ENCODE measurements at places on chromosomes 1 and 21.

DNA sequence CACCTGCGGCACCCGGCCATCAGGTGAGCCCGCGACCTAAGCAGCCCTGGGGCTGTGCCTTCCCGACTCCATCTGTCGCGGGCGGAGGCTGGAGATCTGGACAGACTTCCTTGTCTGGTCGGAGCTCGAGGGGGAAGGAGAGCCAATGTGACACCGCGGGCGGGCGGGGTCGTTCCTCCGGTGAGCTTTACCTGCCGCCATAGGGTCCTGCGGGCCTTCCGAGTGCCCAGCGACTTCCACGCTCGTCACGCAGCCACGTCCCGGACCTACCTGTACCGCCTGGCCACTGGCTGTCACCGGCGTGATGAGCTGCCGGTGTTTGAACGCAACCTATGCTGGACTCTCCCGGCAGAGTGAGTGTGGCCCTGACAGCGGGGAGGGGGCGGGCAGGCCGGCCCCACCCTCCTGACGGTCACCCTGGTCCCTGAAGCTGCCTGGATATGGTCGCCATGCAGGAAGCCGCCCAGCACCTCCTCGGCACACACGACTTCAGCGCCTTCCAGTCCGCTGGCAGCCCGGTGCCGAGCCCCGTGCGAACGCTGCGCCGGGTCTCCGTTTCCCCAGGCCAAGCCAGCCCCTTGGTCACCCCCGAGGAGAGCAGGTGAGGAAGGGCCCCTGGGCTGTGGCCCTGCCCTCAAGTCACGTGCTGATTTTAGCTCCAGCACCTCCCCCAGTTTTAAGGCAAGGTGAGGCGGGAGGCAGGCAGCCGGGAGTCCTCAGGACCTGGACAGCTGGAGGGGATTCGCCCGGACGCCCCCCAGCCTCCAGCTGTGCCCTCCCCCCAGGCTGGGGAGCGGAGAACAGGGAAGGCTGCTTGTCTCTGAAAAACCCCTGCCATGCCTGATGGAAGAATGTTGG lies 1.1 kb downstream of the PUSL1 start:
- DNase-seq: no peak

GRCh38 chr1:212045981-212046380 lies 10.4 kb downstream of the DTL start:
- no peak for DNase-seq

DNA sequence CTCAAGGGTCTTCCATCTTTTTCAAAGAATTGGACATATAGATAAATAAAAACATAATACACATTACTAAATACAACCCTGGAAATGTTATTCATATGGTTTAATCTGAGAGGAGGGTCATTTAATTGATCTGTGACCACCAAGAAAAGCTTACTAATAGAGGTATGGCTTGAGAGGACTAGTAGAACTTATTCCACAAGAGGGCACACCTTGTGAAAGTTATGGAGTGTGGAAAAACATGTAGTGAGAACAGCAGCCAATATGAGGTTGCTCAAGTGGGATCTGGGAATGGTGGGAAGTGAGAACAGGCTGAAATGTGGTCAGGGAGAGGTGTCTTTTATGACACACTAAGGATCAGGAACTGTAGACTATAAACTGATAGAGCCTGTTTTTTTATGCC lies 973.5 kb upstream of the B3GALT2 start:
- DNase-seq: no peak

DNA sequence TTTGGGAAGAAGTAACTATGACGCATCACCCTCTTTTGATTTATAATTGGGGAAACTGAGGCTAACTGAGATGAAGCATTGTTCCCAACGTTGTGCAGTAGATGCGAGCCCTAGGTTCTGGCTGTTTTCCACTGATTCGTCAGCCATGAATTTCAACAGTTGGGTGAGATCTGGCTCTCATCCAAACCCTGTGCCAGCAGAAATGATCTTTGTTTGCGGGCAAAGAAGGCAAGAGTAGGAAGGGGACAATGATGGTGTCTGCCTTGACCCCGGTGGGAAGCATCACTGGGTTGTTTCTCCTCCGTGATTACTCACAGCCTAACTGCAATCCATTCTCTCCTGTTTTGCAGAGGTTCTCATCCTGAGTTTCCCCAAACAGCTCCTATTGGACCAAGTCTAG lies 142.3 kb downstream of the MIS18A start:
- DNase-seq: no peak

DNA sequence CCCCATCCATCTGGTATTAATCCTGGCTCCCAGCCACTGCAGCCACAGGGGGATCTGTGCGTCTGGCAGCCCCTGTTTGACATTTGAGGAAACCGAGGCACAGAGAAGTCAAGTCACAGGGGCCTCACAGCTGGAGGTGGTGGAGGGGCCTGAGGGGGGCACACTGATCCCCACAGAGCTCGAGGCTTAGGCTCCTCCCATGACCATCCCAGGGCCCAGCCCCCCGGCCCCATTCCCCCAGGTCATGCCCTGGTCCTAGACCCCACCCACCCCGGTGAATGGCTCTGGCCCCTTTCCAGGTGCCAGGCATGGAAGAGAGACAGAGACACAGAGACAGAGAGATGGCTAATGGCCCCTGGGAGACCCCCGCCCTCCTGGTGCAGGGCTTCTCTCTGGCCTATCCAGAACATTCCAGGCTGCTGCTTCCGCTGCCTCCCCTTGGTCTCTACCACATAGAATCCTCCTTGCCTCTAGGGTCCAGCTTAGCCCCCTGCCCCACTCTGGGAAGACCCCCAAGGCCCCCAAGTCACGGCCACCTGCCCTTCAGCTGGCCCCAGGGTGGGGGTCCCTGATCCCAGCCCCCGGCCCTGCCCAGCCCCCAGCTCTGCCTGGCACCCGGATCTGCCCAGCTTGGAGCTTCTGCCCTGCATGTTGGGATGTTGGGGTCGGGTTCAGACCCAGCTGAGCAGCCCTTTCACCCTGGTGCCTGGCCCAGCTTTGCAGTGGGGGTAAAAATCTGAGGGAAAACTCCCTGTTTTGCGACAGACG lies 29.2 kb upstream of the LRRC3 start:
- DNase-seq: no peak

- no peak for DNase-seq
These were observed 100.5 kb downstream of the TEX35 start for GRCh38 chr1:178613271-178613945.

DNA sequence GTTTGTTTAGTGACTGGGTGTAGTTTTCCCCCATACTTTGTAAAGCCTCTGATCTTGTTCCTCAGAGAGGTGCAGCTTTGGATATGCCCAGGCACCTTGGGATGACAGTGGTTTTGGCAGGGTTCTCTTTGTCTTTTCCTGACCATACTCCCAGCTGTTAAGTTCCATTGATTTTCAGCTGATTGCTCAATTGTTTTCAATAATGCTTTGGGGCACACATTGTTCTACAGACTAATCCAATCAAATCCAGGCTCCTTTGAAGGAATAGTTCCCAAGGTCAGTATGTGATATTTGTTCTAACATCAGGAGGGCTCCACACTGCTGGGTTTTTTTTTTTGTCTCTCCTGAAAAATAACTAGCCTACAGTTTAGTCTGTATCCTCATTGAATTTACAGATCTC lies 24.8 kb downstream of the PPP2R5A start:
- no peak for DNase-seq

DNA sequence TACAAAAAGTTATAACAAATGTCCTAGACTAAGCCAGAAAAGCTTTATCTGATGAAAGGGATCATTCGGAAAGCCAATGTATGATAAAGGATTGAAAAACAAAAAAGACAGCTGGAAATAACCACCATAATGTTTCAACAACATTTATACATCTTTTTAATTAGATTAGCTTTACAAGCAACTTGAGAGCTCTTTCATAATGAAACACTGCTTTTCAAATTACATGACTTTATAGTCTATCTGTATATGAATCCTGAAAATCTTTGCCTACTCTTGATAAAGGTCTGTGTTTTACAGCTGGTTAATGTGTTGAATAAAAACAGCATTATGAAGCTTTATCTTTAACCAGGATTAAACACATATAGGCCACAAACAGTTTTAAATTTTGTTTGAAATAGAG lies 25.5 kb downstream of the SPRTN start:
- no peak for DNase-seq

GRCh38 chr21:33334824-33335223 lies 10.1 kb downstream of the IFNAR1 start:
- DNase-seq: no peak

GRCh38 chr1:245807306-245807705 lies 652.5 kb downstream of the KIF26B start:
- no peak for DNase-seq

DNA sequence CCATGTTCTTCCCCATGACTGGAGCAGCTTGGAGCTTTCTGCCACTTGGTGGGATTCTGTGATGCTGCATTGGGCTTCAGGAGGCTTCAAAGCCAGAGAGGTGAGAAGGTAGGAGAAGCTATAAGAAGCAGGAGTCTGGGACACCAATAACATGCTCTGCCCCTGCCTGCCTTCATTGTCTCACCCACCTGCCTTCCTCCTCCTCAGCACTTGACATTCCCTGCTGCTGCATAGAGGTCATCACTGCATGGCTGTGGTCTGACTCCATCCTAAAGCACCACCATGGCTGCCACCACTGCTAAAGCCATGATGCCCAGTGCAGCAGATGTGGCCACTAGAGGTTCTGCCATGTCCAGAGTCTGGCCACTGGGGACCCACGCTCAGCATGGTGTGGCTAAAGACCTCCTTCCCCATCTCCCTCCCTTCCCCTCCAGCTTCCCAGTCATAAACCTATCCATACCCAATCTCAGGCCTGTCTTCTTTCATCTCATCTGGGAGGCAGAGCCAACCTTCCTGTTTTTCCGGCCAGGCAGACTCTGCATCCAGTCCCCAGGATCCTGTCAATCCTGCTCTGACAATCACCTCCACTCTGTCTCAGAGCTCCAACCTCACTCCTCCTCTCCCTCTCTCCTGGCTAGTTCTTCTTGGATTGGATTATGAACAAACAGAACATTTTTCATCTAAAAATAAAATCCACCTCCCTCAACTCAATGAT lies 285.1 kb upstream of the POU3F1 start:
- peak; percentile 47 for DNase-seq

DNA sequence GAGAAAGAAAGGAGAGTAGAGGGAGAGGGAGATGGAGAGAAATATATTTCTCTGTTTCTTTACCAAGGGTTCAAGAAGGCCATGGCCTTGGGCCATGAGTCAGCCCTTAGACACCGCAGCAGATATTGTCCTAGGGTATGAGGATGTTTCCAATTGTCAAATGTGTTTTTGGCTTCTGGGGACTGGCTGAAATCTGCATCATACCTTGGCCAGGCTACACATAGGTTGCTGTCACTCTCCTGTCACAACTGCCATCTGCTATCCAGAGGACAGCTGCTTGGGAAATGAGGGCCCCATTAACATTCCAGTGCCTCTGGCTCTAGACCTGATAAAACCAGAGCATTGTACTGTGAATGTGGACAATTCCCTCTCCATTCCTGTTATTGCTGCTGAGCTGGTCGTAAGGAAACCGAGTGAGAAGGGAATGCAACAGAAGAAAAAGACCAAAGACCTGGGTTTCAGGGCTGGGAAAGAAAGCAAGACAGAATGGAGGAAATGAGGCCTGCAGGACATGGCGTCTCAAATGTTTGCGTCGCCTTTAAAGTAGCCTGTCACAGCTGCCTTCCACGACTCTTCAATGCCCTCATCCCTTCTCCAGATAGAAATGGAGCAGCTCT lies 8.8 kb upstream of the PIGC start:
- no peak for DNase-seq

GRCh38 chr1:42801832-42802473 lies 15.0 kb upstream of the ERMAP start:
- no peak for DNase-seq

DNA sequence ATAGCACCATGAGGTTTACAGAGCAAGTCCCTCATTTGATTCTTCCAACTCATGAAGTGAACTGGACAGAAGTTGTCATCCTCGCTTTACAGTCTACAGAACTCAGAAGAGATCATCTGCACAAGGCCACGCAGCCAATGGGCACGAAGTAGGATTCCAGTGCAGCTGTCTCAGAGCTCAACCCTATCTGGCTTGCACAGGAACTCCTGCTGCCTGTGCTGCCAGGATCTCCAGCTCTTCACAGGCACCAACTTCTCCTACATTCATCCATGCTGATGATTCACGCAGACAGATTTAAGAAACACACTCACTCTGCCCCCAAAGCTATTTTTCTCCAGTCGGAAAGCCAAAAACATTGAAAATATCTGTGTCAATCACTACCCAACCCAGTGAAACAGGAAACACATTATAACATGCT lies 157.0 kb downstream of the RERE start:
- peak; percentile 70 for DNase-seq

DNA sequence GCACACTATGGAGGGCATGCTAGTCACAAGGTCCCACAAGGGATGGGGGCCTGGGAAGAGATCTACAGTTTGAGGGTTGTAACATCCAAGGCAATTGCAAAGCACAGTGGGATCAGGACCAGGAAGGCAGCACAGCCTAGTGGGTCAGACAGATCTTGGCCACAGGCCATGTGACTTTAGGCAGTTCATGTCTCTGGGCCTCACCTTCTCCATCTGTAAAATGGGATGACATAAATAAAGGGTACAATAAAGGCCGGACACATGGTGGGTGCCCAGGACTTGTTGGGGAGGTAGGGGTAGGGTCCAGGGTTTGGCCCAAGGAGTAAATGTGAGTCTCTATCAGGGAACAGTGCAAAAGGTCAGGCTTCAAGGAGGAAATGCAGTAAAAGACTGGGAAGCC lies 18.1 kb upstream of the IGSF21 start:
- DNase-seq: no peak

DNA sequence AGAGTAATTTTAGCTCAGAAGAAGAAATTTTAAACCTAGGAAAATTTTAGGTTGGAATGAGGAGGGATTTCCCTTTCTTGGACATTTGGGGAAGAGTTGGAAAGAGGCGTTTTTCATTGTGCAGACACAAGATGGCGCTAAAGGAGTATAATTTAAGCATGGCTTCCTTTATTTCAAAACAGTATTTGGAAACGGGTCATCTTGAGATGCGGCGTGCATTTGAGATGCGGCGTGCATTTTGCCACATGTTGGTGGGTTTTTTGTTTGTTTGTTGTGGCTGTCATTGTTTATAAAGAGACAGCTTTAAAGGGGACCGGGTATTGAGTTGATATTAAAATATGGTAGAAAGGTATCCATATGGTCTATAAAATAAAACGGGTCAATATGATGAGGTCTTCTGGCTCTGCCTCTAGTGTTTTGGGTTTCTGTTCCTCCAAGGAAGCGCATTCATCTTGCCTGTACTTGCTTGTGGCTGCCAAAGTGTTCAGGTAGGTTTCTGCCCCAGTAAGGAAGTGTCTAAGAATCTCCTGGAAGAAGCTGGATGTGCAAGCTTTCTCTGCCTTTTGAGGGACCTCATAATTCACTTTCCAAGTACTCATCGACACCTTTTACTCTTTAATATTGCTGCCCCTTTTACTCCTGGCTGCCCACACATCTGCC lies 210.3 kb downstream of the SLC35F3 start:
- peak; percentile 62 for DNase-seq

GRCh38 chr1:22500471-22500870 lies 48.8 kb downstream of the ZBTB40 start:
- DNase-seq: no peak

DNA sequence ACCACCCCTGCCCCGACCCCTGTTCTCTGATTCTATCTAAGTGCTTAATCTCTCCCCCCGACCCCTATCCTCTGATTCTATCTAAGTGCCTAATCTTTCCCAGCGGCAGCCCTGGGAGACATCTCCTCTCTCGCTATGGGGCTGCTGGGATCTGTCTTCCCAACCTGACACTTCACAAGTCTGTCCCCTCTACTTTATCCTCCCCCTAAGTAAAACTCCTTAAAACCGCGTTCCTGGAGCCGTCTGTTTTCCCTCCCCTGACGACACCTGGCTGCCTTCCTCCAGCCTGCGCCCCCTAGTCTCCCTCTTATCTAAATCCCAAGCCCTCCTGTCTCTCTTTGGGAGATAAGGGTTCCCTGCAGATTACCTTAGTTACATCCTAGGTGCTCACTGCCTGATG lies 30.5 kb downstream of the EPHB2 start:
- no peak for DNase-seq

- DNase-seq: no peak
These were observed 181.6 kb downstream of the PTPRU start for GRCh38 chr1:29417971-29418370.

Data from right atrium auricular region (tissue), 2 donors.